ENCODE measurements at places on chromosomes 3 and 15.
A peak's percentile ranks its signal among the peaks of the same experiment; 100 is the strongest.

GRCh38 chr15:60411774-60412425 lies 14.1 kb upstream of the ANXA2 start:
- DNase-seq = no peak

DNA sequence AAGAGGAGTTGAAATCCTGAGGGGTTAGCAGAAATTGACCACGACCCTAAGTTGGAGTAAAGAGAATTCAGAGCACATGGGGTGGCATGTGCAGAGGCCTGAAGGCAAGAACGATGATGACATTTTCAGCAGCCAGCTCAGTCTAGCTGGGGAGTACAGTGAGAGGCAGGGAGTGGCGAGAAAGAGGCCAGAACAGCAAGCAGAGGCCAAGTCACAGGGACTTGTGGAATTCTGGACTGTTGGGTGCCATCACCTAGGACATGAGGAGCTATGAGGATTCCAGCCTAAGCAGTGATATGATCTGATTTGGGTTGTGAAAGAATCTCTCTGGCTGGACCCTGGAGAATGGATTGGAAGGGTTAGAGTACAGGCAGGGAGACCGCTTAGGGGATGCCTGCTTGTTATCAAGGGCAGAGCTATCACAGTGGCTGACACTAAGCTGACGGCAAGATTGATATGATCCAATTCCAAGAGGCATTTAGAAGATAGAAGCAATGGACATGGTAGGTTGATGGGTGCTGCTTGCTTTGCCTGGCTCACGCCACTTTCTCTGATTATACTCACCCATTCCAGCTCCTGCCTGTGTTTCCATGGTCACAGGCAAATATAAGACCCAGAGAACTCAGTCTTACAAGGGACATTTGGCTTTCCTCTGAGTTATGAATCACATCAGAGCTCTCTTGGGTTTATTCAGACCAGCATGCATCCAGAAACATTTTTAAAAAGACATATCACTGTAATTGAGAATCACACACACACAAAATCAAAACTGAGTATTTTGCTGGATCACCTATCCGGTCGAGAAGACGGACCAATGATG lies 66.4 kb downstream of the LRTM1 start:
- no peak for DNase-seq

DNA sequence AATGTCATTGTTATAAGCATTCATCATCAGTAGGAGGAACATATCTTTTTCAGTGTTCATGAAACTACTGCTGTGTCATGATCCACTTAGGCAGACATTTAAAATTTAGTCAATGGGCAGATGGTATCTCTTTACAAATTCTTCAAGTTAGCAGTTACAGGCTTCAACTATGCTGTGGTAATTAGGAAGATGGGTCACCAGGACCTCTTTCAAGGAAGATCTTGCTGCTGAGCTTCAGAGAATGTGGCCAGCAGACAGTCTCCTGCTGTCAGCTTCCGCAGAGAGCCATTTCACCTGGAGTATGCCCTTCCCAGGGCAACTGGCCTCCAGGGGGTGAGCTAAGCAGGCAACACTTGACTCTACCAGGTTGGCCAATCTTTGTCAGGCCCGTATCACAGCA lies 19.4 kb downstream of the IFT57 start:
- DNase-seq = no peak

- no peak for DNase-seq
Observed at GRCh38 chr15:56795502-56795901, 62.2 kb upstream of the ZNF280D start.

- DNase-seq = no peak
Observed at GRCh38 chr15:77542491-77543001, 90.2 kb downstream of the LINGO1 start.

GRCh38 chr15:63672369-63672768 lies 75.2 kb downstream of the FBXL22 start:
- no peak for DNase-seq

DNA sequence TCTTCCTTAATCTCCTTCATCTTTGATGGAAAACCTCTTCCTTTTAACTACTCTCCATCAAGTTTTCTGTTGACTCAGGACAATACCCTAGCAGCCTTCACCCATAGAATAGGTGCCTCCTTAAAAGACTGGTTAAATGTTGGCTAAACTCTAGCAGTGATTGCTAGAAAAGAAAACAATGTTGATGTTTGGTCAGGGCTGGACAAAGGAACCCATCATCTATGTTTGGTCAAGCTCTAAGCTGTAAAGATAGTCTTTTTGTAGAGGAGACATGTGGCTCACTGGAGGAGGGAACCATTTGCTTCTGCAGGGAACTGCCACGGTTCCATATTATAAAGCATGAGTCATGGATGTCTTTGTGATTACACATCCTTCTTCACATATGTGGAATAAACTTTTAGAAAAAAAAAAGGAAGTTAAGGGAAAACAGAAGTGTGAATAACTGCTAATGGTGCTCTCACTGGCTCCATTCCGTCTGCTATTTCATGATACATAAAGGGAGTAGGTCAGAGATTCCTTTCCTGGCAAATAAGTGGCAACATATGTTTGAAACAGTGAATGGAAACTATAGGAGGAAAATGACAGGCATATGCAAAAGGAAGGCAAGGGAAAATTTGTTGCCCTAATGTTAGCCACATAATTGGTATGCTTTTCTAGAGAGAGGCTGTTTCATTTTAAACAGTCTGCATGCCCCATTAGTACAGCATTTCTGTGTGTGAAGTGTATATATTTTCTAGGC lies 78.2 kb downstream of the CMSS1 start:
- no peak for DNase-seq

GRCh38 chr3:72144773-72145505 lies 360.0 kb upstream of the PROK2 start:
- DNase-seq = no peak

- no peak for DNase-seq
Observed at GRCh38 chr3:13894807-13895154, 14.9 kb upstream of the WNT7A start.

DNA sequence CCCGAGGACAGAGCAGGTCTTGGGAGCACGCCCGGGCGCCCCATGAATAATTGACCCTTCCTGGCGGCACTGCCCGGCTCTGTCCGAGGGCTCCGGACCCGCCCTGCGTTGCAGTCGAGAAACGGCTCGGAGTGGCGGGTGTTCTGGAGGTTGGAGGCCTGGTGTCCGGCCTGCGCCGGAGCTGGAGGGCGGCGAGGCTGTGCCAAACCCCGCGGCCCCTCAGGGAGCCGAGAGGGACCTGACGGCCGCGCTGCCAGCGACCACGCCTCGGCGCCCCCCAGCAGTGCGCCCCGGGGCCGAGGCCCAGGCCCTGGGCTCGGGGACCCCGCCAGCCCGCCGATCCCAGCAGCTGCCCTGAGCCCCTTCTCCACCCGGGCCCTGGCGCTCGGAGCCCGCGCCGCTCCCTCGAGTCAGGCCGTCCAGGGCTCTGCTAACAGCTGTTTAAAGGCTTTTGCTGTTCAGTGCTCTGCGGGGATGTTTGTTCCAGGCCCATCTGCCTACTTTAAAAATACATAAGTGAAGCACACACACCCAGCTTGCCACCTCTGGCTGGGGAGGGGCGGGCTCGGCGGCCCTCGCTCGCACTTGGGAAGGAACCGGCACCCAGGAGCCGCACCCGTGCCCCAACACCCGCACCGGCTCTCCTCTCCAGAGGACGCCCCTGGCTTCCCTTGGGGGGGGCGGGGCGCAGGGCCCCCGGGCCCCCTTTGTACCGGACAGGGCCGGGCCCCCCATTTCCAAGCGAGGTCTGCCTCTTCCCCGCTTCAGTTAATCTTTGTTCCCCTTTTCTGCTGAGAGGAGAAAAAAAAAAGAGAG lies 730 bp upstream of the ZNF710 start:
- DNase-seq = no peak

DNA sequence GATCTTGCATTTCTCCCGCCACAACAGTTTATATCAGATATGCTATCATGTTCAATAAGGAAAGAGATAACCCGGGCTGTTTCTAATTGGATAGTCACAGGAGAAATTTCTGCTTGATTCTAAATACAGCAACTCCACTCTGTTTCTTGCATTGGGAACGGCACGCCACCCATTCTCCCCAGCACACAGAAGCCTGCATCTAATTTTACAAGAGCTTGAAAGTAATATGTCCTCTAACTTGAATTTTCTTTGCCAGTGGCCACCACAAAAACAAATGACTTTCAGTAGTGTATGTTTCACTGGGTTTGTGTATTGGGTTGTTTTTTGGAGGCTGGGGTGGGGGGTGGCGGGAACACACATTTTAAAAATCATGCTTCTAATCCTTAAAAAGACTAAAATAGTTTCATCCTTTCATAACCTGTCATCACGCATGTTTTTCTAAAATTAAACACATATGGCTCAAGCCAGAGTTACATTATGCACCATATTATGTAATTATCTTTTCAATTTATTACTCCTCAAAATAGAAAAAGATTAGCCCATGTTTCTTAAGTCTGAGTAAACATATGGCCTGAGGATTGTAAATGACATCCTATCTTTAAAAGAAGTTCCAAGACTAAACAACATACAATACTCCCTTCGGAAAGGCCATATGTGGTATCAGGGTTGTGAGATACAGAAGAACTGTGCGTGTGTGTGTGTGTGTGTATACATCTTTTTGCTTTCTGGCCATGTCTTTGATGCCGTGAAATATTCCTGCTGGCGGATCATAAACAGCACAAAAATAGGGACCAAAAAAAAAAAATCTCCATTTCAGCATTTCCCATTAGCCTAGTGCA lies 176.3 kb downstream of the FOXP1 start:
- DNase-seq = no peak

GRCh38 chr3:167406876-167407492 lies 26.9 kb upstream of the ZBBX start:
- DNase-seq = no peak

- no peak for DNase-seq
Observed at GRCh38 chr15:89593018-89593417, 17.7 kb downstream of the TICRR start.

- DNase-seq = no peak
Observed at GRCh38 chr15:70530017-70530499, 233.3 kb downstream of the UACA start.

DNA sequence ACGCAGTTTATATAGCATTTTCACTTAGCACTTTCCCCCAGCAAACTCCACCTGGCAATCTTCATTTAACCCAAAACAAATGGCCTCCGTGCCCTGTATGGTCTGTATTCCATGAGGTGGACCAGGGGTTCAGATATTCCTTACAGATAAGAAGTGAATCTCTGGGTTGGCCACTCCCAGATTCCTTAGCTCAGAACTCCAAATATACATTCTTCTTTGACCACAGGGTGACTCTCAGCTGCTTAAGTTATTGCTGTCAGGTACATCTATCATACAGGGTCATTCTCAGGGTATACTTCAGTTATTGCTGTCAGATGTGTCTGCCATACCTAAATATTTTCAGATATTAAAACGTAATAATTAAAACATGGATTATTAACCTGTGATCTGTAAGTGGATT lies 229.8 kb downstream of the TBL1XR1 start:
- DNase-seq = no peak

- DNase-seq = peak; percentile 13
Observed at GRCh38 chr3:191329654-191330529, at the start of gene UTS2B. UTS2B (minus strand) TSS chr3:191330526; CDS start chr3:191282189, 48,337 bp downstream.

- no peak for DNase-seq
Observed at GRCh38 chr3:138653567-138653966, 45.0 kb downstream of the FAIM start.

DNA sequence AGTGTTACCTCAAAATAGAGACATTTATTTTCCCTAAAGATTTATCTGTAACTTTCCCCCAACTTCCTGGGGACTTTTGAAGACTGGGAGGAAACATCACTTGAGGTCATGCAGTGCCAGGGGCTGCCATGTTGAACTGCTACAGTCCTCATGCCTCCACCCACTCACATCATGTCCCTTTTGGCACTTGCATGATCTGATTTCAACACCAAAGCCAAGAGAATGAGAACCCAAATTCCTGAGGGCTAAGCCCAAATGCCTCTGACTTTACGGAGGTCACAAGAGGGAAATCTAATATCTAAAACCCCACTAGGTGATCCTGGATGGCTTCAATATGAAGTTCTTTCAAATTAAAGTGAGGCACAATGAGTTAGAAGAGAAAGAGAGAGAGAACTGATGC lies 213.1 kb downstream of the NTRK3 start:
- DNase-seq = no peak

DNA sequence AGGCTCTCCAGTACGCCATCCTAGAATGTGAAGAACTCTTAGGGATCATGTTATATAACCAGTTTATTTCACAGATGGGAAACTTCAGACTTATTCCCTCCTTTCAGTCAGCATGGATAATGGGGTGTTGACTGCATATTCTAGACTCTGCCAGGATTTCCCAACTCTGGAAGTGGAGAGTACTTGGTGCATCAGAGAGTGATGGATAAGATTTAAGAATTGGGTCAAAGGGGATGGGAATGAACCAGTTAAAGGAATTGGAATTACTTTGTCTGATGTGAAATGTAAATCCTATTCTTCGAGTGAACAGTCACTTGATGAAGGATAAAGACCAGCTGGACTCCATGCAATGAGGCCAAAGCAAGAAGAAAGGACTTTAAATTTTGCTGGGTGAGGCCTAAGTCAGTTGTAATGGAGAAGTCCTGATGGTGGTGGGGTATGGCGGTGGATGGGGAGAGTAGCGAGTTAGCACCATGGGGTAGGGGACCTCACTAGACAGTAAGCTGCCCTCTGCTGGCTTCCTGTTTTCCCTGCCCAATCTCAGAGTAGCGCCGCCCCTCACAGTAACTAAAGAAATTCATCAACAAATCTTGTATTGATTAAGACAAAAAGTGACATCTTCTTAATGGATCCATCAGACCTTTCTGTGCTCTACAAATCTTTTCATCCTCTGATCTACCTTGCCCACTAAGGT lies 7.3 kb upstream of the CACNA1D start:
- DNase-seq = no peak

- no peak for DNase-seq
Observed at GRCh38 chr3:42796332-42796885, 7.9 kb downstream of the HIGD1A start.

- DNase-seq = peak; percentile 24
Observed at GRCh38 chr15:65212097-65212496, 824 bp upstream of the CILP start.

DNA sequence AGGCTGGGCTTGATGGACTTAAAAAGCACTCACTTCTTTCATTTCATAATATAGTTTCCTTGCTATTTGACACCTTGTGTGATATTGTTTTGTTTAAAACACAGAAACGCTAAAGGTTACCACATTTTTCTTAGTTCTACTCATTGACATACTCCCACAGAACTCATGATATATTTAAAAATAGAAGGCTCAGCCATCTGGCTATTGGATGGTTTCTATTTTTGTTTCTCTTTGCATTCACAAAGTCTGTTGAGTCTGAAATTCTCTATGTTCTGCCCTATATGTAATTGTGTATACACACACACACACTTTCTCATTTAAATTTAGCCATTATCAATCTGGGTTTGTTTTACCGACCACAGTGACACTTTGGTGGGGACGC lies 128.2 kb downstream of the SOX2 start:
- no peak for DNase-seq

DNA sequence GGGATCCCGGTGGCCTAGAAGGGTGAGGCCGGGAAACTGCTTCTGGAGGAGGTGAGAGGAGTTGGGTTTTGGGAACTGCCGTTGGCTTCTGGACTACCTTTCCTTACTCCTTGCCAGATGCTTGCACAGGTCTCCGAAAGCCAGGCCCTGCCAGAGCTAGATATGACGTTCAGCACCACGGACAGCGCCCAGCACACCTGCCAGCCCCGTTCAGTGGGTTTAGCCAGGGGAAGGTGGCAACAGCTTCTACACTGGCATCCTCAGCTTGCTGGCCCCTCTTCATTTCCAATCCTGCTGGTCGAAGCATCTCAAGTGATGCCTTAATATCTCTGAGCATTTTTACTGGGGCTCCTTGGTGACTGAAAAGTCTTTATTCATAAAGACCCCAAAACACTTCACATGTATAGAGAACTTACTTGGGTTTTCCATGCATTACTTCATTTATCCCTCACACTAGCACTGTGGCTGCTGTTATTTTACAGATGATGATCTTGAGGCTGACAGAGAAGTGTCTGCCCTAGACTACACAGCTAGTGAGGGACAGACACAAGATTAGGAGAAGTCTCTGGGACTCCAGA lies 21.9 kb downstream of the HCN4 start:
- peak; percentile 49 for DNase-seq
